Naive thymus-derived CD8-positive, alpha-beta T cell (primary cell): ENCODE measurements at places on chromosomes 4 and X.

- DNase-seq: no peak
Observed at GRCh38 chrX:97790850-97791249, 907.1 kb downstream of the RPA4 start.

GRCh38 chrX:155334486-155335336 is at the start of gene CLIC2:
CLIC2 (minus strand) TSS chrX:155334614; CDS start chrX:155334427, 187 bp downstream.
- DNase-seq: no peak

DNA sequence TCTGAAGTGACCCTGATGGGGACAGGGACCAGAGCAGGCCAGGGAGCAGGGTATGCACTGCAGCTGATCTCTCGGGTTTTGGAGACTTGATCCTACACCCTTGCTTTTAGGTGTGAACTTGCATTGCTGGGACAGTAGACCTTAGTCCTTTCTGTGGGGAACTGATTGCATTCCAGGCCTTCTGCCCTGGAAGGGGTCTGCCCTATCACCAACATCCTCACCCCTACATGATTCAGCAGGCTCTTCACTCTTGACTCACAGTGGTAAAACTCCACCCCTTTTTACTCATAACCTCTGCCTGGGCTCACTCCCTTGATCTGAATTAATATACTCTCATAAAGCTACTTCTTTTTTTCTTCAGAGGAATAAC is 6.6 kb upstream of the DDX60L start:
- DNase-seq: no peak

DNA sequence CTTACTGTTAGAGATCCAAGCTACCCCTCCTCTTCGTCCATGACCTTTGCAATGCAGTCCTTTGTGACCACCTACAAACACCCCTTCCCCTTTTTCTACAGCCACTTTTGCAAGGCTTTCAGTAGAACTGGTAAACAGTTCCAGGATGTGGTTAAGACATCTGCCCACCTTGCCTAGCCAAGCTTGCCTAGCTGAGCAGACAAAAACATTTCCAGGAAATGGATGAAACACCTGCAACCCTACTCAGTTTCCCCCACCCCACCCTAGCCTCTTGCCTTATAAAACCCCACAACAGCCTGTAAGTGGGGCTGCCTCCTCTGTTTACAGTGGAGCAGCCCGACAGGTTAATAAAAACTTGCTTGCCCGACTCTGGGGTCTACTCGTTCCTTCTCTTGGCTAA is 133.8 kb downstream of the ZC4H2 start:
- DNase-seq: no peak

DNA sequence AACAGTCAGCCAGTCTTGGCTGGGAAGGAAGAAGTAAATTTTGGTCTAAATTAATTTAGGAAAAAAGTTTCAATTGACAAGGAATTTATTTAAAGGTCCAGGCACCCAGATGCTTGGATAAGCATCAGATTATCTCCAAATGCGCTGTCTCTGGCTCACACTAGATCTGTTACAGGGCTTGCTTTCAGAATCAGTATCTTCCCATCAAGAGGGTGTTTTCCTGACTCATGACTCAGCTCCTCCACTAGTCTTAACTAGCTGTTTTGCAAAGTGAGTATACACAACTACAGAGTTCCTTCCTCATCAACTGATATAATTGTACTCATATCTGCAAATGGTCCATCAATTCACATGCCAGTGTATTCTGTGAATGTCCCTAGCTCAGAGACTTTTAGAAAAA is 482.1 kb upstream of the CPEB2 start:
- DNase-seq: no peak

- no peak for DNase-seq
Observed at GRCh38 chr4:165152527-165152926, 39.9 kb upstream of the TMEM192 start.

GRCh38 chrX:66176134-66176533 is 12.1 kb downstream of the HEPH start:
- no peak for DNase-seq

DNA sequence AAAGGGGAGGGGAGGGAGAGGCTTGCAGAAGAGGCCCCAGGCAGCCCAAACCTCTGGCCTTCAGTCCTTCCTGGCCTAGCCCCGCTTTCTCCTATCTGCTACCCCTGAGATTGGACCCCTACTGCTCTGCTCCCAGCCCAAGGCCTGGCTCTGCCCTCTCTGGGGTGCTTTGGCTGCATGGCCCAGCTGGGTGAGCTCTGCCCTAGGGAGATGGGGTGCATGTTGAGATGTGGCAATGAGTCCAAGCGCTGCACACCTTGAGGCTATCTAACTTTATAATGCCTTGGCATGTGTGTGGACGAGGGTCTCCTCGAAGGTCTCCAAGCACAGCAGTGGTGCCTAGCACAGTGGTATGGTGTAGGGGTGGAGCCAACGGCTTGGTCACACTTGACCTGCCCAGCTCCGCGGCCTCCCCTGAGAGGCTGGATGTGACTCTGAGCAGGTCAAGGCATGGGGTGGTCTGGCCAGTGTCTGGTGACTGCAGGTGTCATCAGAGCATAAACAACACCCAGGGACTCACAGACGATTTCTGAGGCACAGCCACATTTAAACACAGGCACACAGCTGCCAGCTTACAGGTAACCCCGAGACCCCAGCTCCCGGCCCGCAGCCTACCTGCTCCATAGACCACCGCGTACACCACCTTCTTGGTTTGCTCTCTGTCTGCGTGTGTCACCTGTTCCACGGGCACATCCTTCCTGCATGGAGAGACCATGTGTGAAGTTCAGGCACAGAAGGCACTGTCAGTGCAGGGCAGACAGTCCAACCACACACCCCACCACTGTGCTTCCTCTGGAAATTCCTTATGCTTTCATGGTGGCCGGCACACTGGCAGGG is 36.3 kb downstream of the NAT8L start:
- no peak for DNase-seq

DNA sequence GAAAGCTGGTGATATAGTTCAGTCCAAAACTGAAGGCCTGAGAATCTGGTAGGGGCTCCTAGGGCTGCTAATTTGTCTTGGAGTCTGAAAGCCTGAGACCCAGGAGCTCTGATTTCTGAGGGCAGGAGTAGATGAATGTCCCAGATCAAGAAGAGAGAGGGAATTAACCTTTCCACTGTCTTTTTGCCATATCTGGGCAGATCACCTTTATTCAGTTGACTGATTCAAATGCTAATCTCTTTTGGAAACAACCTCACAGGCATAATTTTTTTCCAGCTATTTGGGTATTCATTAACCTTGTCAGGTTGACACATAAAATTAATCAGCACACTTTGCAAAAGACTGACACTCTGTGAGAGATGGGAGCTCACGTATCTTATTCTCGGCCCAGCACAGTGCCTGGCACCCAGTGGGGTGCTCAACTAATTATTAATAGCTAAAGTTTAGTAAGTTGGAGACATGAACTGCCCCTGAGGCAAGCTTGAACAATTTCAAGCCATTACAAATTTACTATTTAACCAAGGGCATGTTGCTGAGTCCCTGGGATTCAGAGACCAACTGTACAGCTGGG is 114.3 kb downstream of the CPEB2 start:
- no peak for DNase-seq

DNA sequence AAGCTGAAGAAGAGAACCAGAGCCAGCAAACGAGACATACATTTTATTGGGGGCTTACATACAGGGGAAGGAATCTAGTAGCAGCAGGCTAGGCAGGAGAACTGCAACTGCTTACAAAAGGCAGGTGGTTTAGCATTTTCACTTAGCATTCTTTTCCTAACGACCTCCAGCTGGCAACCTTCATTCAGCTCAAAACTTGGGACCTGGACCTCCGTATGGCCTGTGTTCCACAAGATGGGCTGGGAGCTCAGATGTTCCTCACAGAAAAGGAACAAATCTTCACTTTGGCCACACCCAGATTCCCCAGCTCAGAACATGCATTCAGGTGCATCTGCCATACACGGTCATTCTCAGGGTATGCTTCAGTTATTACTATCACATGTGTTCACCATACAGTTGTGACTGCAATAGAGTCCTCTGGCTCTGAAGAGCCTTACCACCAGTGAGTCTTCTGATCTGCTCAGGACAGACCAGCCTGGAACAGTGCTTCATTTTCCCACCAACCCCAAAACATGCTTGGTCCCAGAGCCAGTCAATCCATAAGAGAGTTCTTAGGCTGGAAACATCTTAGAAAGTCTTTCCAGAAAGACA is 29.6 kb upstream of the AP1AR start:
- DNase-seq: no peak

GRCh38 chrX:122626871-122627270 is 557.2 kb upstream of the GRIA3 start:
- DNase-seq: no peak

DNA sequence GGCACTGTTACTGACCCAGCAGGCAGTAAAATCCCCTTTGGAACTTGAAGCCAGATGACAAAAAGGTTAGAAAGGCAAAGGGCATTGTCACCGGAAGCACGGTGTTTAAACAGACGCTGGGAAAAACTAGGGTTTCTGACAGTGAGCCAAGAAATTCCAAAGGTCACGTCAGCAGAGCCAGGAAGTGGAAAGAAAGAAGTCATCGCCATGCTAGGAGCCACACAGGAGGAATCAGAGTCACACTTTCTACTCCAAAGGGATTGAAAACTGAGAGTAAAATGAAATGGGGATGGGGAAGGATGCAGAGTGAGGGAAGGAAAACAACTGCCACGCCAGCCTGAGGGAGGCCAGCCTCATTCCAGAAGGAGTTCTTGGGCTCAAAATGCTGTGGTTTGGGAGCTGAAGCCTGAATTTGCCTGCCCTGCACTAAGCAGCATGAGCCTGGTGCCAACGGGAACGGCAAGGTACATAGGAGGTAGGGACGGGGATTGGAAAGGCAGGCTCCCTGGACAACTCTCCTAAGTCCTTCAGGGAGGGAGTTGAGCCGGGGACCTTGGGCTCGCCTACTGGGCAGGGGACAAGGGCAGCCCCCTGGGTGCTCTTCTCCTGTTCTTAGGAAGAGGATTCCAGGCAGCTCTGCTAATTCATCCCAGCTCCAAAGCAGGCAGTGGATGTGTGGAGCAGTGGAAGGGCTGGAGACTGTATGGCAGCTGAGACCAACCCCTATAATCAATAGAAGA is 66.8 kb downstream of the SOWAHB start:
- DNase-seq: no peak

GRCh38 chr4:2036327-2036726 is 22.8 kb upstream of the NAT8L start:
- no peak for DNase-seq
